ENCODE measurements at places on chromosomes 4 and X.

DNA sequence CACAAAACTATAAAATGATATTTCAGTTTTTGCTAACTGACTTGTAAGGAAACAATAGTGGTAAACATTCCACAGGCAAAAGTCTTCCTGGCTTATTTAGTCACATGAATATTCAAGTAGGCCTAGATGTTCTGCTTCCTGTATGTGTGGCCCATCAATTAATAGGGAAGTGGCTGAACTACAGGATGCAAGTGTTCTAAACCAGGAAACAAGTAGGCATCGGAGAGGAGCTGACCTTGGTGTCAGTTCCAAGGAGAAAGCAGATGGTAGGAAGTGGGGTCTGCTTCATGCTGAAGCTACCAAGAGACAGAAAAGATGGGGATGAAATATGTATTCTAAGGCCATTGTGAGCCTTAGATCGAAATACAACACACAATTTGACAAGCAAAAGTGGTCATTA, 149.7 kb downstream of the ANTXR2 start:
- DNase-seq, result no peak

DNA sequence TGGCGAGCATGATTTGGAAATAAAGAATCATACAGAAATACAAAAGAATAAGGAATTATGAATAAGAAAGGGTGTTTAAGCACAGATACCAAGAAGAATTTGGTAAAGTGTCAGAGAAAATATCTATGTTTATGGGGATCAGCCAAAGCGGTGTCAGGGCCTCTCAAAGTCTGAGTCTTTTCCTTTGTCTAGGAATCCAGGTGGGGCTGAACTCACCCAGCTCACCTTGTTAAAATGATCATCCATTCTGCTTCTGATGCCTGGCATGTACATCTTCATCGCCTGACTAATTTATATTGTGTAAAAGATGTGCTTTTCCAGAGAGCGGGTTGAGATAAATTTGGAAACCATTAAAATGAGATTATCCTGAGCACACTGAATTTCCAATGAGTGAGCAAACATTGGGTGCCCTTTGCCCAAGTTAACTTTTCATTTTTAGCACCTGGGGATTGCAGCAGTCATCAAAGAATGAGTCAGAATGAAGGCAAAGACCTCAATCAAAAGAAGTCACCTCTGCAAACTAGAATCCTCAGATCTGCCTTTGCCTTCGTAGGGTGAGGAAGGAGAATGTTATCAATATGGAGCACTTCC, 141.9 kb upstream of the ANXA3 start:
- DNase-seq, result no peak

GRCh38 chr4:162461952-162462351, 298.2 kb upstream of the FSTL5 start:
- DNase-seq, result peak; percentile 12

DNA sequence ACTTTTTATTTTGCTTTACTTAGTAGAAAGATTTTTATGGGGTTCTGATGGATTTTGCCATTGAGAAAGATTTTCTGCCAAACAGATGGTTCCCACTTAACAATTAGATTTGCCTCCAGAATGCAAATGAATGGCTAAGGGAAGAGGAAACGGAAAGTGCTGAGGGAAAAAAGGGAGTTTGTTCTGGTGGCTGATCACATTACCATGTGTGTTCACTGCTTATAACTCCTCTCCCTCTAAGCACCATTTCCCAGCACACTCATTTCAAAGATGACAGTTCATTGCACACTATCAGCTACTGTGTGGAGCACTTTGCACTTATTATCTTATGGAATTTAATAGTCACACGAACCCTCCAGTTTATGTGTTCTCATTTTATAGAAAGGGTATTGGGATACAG, 68.0 kb upstream of the GRID2 start:
- DNase-seq, result no peak

DNA sequence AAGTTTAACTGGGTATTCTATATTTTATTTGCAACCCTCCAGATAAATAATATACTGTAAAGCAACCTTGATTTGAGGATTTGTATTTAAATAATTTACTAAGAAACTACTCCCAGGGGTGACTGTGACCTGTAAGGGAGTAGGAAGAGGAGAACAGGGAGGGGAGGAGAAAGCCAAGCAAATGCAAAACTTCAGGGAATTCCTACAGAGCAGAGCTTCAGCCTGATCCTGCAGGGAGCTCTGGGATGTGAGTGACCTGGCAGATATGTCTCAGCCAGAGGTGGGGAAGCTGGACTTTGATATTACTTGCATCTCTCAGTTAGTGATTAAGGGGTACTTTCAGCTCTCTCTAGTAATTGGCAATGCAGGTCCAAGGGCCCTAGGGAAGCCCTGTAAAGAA, 302.0 kb downstream of the FRMPD4 start:
- DNase-seq, result no peak

DNA sequence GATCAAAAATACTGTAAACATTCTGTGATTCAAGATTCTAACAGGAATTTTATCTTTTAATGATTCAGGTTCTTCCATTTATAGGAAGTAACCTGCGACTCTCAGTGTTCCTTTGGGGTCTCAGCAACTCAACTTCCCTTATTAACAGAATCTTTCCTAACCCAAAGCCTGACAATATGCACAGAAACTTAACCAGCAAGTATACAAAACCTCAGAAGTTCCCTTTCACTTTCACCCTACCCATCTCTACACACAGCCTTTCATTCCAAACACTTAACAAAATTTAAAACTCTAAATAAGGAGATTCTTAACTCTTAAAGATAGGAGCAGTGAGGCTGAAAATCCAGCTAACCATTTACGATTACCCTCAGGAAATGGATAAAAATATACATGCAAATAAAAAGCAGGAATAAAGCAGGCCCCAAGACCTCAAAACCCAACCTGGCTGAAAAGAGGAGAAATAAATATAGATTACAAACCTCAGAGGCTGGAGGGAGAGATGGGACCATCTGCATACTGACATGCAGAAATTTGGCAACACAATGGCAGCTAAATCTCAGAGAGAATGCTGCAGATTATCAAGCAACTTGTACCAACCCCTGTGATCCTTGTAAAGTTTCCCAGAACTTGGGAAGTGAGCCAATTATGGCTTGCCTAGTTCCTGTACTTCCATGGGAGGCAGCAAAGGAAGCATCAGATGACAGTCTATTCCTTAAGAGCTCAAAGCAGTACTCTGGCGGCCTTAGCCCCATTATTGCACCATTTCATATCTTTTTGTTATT, 101.0 kb downstream of the ATP11C start:
- DNase-seq, result peak; percentile 23

GRCh38 chrX:65608026-65608425, 59.4 kb upstream of the MSN start:
- no peak for DNase-seq

GRCh38 chrX:119758731-119759247, 401 bp downstream of the SOWAHD start:
- peak; percentile 52 for DNase-seq

GRCh38 chr4:83677656-83678055, 141.7 kb downstream of the GPAT3 start:
- no peak for DNase-seq

DNA sequence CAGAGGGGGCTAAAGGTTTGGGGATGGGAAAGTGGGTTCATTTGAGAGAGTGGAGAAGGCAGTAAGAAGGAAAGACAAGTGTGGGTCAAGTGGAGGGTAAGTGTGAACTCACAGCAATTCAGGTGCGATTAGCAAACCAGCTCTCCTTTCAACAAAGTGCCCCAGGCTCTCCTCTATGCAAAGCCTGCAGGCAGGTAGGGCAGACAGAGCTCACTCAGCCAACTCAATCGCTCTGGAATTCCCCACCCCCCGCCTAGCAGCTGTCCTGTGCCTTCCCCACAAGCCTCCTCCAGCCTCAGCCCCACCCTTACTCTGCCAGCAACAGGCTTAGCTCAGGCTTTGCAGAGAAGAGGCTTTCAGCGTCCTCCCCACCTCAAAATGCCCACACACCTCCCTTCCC, 14.8 kb upstream of the MAMLD1 start:
- DNase-seq, result peak; percentile 62

GRCh38 chrX:95728446-95728845, 956.2 kb upstream of the DIAPH2 start:
- DNase-seq, result no peak

DNA sequence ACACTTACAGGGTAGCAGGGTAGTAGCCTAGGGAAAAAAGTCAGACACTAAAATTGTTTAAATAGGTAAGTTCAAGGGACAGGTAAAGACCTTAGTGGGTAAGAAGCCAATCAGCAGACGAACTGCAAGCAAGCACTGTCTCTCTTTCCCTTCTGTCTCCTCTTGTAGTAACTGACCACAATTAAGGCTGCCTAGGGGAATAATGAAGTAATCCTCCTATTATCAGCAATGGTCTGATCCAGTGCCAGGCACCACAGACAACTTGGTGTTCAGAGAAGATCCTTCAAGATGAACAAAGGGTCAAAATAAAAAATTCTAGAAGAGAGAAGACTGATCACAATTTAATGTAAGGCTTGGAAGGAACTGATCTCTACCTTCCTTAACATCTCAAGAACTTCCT, 62.9 kb downstream of the ELOVL6 start:
- no peak for DNase-seq

DNA sequence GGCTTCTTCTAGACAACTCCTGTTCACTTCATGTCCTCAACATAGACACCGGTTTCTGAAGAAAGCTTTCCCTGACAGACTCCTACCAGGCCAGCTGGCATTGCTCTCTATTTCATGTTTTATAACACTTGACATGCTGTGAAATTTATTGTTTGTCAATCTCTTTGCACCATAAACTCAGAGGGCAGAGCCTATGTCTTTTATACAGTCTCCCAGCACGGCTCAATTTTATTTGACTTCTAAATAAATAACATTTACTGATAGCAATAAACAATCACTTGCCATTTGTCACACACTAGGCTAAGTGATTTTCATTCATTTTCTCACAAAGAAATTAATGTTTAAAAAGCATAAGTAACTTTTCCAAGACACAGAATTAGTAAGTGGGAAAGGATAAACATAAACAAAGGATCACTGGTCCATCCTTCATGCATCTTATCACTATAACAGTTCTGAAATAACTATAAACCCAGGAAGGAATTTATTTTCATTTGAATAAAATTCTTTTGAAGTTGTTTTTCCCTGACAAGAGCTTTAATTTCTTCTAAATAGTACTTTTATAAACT, 577.6 kb downstream of the TECRL start:
- no peak for DNase-seq

DNA sequence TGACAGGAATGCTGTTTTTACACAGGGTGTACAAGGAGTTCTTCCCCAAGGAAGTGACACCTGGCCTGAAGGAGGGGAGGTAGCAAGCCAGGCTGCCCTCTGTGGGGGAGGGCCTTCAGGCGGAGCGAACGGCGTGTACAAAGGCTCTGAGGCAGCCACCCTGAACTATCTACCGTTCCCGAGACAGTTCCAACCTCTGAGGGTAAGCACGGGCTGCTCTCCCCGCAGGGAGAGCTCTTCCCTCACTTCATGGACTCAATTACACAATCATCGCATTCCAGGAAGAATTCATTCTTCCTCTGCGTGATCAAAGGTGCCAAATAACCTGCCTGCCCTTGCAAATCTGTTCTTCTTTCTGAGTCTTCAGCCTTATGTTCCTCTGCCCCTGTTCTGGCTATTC, 4.8 kb downstream of the ELK1 start:
- no peak for DNase-seq

- DNase-seq, result no peak
Measured at GRCh38 chr4:153890761-153891160, 101.9 kb upstream of the SFRP2 start.

GRCh38 chr4:42320822-42321388, 76.4 kb upstream of the SHISA3 start:
- DNase-seq, result no peak

Data from MM.1S (cell line).